ENCODE measurements at places on chromosomes 5 and 9.

DNA sequence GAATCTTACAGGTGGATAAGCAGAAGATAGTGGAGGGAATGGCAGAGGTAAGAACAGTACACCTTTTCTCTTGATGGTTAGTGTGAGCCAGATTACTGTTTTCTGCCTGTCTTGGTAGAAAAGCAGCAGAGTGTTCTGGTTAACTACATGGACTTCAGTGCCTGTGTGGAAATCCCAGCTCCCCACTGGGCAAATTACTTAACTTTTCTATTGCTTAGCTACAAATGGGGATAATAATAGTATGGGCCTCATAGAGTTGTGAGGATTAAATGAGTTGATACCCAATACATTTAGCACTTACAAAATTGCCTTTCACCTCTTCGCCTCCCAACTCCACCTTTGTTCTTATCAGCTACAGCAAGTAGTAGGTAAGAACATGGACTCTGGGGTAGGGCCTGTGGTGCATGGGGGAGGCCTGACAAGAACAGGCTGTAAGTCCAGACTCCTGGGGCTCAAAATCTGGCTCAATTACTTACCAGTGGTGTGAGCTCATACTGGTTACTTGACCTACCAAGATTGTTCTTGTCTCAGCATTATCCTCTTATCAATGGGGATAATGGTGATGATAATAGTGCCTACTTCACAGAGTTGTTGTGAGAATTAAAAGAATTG lies 125.1 kb downstream of the LIFR start:
- DNase-seq, result no peak

- no peak for DNase-seq
These were observed 39.0 kb downstream of the FAM240B start for GRCh38 chr9:38680837-38681445.

DNA sequence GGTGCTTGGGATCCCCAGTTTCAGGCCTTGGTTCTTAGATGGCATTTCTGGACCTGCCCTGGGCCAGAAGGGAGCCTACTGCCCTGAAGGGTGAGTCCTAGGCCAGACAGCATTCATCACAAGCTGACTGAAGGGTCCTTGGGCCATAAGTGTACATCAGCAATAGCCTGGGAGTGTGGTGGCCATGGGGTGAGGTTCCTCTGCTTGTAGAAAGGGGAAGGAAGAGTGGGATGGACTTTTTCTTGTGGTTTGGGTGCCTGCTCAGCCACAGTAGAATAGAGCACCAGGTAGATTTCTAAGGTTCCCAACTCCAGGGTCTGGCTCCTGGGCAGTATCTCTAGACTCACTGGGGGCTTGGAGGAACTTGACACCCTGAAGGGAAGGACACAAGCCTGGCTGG lies 95.2 kb upstream of the PHF24 start:
- DNase-seq, result no peak

DNA sequence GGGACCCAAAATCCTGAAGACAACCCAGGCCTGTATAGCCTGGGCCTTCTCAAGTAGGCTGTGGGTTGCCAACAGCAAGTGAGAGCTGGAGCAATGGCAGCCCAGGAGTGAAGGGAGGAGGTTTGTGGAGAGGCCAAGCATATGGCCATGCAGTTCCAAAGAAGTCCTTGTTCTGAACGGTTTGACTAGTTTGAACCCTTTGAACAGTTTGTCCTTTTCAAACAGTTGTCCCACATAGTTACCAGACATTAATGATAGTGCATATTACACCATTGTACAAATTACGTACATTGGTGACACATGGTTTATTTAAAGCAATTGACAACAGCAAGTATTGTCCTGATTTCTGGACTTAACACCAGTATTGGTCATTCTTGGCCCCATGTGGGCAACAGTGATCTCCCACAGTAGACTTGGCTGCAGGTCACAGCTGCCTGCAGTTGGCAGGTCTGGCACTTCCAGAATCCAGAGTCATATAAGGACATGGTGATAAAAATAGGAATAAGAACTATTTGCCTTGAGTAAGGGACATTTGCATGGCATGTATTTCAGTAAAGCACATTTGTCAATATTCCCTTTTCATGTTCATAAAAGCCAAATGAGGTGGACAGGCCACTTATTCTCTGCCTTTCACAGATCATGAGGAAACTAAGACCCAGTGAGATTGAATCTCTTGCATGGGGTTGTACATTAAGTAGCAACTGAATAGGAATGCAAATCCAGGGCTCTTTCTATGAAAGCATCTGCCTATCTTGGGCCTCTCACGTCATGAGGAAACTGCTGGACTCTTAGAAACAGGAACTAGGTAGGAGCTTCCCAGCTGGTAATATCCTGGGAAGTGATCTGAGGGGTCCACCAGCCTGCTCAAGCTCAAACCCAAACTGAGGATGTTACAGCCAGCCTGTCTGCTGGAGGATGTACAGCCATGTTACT lies 30.3 kb downstream of the SLC25A48 start:
- DNase-seq, result no peak

GRCh38 chr5:1666812-1667588 lies 132.6 kb downstream of the MRPL36 start:
- DNase-seq, result peak; percentile 59

DNA sequence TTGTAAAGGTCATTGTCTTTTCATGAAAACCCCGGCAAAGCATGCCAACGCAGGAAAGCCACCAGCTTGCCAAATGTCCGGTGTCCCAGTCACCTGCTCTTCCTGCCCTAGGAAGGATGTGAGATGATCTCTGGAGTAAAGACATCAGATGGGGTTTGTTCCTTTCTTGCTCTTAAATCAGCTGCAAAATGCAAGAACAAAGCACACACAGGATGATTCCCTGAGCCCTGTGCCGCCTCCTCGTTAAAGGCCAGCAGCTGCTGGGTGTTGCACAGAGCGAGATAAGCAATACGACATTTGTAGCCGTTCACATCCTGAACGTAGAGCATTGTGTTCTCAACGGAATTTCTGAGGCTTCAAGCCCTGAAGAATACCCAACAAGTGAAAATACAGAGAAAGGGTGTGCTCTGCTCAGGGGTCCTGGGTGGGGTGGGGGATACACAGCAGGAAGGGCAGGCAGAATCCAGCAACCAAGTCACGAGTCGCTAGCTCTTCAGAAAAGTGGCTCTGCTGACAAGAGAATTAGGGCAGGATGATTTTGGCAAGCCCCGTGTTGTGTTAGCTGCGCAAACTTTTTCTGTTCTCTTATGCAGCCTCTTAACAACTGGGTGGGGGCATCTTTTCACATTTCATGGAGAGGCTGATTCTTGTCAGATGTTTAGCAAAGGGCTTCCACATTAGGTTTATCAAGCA lies 229.2 kb upstream of the MAP3K1 start:
- peak; percentile 3 for DNase-seq

GRCh38 chr9:111258209-111258874 lies 71.7 kb downstream of the OR2K2 start:
- DNase-seq, result no peak

DNA sequence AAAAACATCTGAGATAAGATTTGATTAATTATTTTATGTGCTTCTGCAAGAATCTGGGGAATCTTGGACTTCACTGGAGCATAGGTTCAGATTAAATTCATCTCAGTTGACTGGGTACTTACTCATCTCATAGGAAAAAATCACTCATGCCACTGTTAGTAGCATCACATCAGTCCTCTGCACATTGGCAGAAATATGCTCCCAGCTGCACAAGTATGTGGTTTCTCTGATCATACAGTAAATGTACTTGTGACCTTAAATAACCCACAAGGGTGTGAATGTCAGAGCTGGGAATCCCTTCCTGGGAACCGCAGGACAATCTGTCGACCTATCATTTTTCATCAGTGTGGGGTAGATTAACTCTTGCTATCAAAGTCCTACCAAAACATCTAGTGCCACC lies 203.7 kb upstream of the SLC24A2 start:
- no peak for DNase-seq

- no peak for DNase-seq
These were observed 112.3 kb upstream of the RAD23B start for GRCh38 chr9:107170801-107171200.

DNA sequence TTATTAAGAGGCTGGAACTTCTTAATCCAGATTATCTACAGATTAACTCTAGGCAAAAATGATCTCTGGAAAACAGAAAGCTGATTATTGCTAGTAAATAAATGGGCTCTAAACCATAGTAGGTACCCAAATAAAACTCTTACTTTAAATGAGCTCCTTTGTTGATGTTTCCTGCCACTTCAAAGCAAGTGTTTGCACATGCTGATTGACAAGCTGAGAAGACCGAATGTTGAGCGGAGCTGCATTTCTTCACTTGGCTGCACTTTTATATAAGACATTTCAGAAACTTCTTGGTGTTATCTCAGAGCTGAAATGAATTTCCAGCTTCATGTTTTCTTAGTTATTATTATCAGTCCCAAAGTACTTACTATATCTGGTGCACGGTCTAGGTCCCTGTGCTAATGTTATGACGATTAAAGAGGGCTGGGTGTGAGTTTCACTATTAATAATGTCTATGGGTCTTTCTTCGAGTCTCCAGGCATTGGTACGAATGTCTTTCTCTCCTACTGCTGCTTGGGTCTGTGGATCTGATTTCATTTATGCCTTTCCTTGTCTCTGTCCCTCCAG lies 58.6 kb upstream of the CTXN3 start:
- no peak for DNase-seq

- no peak for DNase-seq
These were observed 72.8 kb upstream of the MTAP start for GRCh38 chr9:21729648-21730047.

DNA sequence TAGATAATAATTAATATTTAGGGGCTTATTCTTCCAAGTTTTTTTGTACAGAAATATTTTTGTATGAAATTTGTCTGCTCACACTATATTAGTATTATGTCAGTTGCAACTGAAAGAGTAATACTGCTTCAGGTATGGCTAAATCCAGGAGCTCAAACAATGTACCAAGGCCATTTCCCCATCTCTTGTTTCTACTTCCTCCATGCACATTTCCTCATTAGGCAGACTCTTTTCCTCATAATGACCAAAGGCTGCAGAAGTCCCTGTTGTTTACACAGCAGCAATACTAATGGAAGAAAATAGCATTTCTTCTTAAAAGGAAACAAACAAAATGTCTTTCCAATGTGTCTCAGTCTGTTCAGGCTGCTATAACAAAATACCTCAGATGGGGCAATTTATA lies 9.2 kb upstream of the OTULINL start:
- DNase-seq, result no peak

DNA sequence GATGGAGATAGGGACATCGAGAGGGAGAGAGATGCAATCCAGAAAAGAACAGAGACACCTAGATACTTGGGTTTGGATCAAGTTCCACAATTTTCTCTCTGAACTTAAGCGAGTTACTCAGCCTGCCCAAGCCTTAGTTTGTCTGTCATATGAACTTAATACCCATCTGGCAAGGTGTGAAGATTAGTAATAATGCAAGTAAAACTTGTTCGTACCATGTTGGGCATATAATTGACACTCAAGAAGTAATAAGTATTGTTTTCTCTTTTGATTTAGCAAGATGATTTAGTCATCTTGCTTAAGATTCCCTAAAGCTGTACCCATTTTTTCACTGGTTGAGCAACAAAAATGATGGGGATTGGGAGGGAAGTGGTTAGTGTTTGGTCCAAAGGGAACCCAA lies 7.5 kb downstream of the RABGAP1 start:
- DNase-seq, result no peak

GRCh38 chr9:71758277-71758676 lies 10.0 kb downstream of the CEMIP2 start:
- no peak for DNase-seq

GRCh38 chr5:134101686-134102439 lies 12.6 kb upstream of the TCF7 start:
- peak; percentile 79 for DNase-seq

DNA sequence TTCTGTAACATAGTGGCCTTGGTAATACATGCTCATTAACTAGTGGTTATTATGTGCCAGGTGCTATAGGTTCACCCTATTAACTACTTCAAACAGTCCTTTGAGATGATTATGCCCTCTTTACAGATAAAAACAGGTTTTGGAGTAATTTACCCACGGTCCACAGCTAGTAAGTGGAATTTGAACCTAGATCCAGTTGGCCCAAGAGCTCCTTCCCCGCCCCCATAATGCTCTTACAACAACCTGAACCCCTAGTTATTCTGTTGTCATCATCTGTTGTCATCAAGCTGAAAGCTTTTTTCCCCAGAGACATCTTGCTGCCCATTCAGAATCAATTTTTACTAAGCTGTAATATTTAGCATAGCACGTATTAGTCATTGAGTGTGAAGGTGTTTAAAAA lies 23.2 kb downstream of the XPA start:
- DNase-seq, result no peak

DNA sequence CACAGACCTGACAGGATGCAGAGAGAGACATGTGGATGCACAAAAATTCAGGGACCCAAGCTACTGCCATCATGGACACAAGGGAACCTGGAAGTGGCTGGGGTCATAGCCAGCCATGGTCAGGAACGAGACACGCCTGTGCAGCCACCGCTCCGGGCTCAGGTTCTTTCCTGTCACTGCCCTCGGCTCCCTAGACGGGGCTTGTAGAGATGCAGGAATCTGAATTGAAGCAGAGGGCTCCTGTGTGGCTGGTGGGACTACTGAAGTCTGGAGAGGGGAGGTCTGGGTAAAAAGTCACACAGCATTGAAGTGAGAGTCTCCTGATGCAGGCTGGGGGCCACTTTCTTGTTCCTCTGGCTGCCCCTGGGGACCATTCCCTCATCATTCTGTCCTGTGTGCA lies 32.3 kb upstream of the PTGS1 start:
- no peak for DNase-seq

GRCh38 chr5:78162253-78162862 lies 132.1 kb downstream of the AP3B1 start:
- no peak for DNase-seq

DNA sequence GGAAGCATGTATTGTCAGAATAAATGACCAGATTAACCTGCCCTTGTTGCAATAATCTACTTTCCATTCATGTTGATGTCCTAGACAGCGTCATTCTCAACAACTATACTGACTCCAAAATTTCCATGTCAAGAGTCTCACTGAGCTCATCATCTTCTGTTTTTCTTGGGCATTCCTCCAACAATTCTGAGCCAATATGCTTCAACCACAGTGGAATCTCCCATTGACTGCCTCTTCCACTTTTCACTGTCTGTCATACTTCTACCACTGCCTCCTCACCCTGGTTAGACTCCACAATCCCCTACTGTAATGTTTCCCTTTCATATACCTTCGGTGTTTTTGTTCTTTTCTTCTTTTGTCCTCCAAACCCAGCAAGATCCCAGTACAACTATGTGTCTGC lies 162.8 kb downstream of the TLE1 start:
- no peak for DNase-seq

- no peak for DNase-seq
These were observed 3.1 kb upstream of the NDUFS4 start for GRCh38 chr5:53557386-53557785.

Measured in stimulated activated CD4-positive, alpha-beta T cell treated with anti-CD3 and anti-CD28 coated beads, Interleukin-4, amount 100 ng/mL, for 1 hour (primary cell).